Stimulated activated CD4-positive, alpha-beta T cell treated with anti-CD3 and anti-CD28 coated beads, Interleukin-1b, Interleukin-23, amount 100 ng/mL, for 24 hours (primary cell): ENCODE measurements at places on chromosomes 3 and 15.

DNA sequence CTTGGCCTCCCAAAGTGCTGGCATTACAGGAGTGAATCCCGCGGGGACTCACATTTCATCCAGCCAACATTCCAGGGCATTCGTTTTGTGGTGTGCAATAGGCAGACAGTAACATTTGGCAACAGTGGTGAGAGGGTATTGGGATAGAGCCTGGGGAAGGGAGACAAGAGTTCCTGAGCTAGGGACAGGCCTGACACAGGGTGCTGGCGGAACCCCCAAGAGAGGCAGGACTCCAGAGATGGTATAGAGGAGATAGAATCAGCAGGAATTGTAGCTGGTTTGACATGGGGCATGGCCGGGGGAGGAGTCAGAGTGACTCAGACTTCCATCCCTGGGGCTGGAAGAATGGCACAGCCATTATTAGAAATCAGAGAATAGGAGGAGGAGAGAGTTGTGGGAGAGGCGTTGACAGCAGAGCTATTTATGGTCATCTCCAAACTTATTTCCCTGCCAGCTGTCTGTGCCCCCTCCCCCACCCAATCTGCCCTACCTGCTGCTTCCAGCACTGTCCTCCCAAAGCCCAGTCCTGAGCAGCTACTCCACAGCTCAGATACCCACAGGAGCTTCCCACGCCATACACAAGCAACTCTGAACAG, 4.4 kb upstream of the IDH2 start:
- no peak for DNase-seq

- peak; percentile 41 for DNase-seq
Measured at GRCh38 chr3:50519471-50520089, 16.1 kb upstream of the CACNA2D2 start.

GRCh38 chr15:30930422-30930821, 26.7 kb downstream of the FAN1 start:
- DNase-seq: no peak

GRCh38 chr15:90030376-90030775, 29.3 kb downstream of the ZNF710 start:
- no peak for DNase-seq

DNA sequence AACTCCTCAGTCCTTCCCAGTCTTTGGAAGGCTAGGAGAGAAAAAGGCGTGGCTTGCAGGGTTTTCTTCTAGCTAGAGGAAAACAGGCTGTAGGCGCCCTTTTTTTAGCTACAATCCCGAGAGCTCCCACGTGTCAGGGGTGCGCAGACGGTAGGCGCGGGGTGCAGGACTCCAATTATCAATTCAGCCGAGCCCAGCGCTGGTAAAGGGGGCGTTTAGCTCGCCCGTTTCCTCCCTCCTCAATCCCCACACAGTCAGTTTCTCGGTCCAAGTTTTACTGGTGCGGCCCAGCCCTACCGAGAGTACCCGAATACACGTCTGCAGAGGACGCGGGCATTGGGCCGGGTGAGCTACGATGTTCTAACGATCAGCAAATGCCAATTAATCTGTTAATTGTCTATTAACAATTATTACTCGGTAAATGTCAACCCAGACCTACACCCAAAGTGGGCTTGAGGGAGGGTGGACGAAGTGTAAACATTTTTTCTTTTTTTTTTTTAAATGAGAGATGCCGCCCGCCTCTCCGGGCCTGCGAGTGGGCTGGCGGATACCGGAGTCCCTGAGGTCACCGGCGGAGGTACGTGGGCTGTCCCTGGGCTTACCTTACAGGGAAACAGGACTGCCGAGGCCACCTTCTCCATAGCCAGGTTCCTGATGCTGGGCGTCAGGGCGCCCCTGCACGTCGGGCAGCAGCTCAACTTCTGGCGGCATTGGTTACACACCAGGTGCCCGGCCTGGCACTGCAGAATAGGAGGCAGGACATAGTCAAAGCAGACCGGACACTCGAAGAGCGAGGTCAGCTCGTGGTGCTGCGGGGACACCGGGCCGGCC, 923 bp downstream of the SIAH2 start:
- DNase-seq: no peak

GRCh38 chr3:108477511-108478147, 32.8 kb downstream of the MYH15 start:
- peak; percentile 25 for DNase-seq

DNA sequence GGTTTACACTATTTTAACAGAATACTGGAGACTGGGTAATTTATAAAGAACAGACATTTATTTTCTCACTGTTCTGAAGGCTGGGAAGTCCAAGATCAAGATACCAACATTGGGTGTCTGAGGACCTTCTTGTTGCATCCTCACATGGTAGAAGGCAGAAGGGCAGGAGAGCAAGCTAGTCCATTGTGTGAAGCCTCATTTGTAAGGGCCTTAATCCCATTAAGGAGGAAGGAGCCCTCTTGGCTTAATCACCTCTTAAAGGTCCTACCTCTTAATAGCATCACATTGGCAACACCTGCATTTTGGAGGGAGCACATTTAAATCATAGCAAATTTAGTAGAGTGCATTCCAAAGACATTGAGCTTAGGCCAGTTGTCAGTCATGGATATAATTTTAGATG, 26.2 kb downstream of the UBE2Q2 start:
- DNase-seq: no peak

- no peak for DNase-seq
Measured at GRCh38 chr15:68818769-68819494, 1.8 kb downstream of the ANP32A start.
